ENCODE measurements at places on chromosomes 6 and 20.

GRCh38 chr6:73722318-73723060, 26.5 kb downstream of the CD109 start:
- DNase-seq = no peak

- no peak for DNase-seq
These were observed 273.0 kb upstream of the TAB2 start for GRCh38 chr6:149044528-149044927.

DNA sequence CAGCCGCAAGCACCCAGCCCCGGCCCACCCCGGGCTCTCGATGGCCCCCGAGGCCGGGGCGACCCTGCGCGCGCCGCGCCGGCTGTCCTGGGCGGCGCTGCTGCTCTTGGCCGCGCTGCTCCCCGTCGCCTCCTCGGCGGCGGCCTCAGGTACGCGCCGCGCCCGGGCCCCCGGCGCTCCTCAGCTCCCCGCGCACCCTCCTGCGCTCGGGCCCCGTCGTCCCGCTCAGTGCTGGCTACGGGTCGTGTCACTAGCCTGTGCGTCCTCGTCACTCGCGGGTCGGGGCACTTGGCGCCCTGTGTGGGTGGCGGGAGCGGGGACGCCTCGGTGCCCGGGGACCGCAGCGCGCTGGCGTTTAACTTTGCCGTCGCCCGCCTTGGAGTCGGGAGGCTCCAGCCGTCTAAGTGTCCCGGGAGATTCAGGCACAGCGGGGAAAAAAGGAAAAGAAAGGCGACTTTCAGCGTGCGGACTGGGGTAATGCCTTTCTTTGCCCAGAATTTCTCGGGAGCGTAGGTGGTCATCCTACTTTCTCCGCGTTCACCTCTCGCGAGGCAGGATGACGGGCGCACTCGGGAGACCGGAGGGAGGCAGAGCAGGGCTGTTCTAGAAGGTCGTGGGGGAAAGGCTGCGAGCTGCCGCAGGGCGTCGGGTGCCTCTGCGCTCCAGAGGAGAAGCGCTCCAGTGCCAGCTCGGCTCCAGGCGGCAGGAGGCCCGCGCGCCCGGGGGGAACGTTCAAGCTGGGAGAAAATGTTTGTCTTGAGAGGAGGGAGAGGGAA, 545 bp downstream of the FNDC1 start:
- peak; percentile 52 for DNase-seq

GRCh38 chr6:41427642-41428335, 92.4 kb downstream of the NCR2 start:
- DNase-seq = peak; percentile 68

DNA sequence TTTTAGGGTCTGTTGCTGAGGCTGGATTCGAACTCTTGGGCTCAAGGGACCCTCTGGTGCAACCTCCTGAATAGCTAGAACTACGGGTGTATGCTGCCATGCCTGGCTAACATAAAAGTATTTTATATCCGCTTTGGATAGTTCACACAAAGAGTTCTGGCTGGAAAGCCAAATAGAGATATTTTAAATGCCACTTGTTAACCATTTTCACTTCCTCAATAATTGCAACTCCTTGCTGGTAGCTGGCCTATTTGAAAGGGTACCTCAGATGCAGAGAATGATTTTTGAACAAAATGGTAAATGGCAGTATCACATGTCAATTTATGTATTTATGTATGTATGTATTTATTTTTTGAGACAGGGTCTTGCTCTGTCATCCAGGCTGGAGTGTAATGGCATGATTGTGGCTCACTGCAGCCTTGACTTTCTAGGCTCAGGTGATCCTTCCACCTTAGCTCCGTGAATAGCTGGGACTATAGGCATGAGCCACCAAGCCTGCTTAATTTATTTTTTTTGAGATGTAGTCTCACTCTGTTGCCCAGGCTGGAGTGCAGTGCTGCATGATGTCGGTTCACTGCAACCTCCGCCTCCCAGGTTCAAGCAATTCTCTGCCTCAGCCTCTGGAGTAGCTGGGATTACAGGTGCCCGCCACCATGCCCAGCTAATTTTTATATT, 12.9 kb upstream of the JARID2 start:
- no peak for DNase-seq

- no peak for DNase-seq
These were observed 30.7 kb upstream of the NANP start for GRCh38 chr20:25654487-25654886.

DNA sequence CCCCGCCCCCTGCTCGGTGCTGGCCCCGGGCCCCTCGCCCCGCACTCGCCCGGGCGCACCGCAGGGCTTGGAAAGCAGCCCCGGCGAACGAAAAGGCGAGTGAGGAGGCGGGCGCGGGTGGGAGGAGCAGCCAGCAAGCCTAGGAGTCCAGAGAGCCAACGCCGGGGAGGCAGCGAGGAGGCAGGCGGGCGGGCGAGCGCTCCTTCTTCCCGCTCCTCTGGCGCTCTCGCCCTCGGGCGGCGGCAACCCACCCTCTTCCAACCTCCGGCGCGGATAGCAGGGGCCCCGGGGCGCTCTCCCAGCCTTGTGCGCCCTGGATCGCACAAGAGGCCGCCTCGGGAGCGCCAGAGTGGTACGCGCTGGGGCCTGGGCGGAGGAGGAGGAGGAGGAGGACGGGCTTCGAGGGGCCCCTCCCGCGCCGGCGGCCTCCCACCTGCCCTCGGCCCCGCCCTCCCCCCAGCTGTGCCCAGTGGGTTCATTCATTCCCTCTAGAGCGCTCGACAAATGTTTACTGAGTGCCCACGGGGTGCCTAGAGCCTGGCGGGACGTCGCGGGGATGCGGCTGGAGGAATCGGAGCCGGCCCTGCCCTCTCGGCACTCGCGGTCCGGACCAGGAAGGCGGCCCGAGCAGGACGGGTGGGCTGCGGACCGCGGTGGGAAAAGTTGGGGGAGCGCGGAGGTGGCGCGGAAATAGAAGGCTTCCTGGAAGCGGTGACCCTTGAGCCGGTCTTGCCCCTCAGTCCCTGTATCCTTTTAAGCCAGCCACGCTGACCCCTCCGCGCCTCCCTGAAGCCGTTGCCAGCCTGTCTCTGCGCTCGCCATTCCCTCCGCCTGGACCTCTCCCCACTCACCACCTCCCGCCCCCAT, at the start of gene BMP7:
Gene BMP7, minus strand, starts transcription at position 351 of the 867 bp plus-strand sequence. CDS start 519 bp downstream, outside the sequence.
- no peak for DNase-seq

DNA sequence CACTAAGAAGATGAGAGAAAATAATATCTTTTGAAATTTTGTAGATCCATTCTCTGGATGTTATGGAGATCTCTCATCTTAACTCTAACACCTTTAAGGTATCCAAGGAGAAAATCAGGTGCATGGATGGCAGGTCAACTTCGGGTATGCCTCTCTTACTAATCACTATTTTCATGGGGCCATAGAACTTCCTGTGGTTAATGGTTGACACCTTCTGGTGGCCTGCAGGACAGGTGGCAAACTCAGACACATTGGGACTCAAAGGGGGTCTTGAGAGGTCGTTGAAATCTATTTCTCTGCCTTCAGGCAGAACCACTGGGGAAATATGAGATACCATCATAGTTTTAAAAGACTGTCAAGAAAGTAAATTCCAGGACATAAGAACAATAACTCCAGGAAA, 76.5 kb downstream of the ADAT2 start:
- no peak for DNase-seq

DNA sequence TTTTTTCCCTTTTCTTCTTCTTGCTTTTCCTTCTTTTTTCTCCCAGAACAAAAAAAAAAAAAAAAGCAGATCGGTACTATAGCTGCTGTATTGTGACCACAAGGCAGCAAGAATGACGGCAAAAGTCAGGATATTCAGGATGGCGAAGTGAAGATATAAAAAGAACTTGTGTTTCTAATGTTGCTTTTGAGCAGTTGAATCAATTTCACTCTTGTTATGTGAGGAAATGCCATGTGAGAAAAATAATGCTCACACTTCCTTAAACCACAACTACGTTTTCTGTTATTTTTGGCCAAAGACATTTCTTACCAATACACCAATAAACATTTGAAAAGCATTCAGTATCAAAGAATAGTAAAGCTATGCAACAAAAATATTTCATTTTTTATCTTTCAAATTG, 510.5 kb downstream of the HACE1 start:
- no peak for DNase-seq

DNA sequence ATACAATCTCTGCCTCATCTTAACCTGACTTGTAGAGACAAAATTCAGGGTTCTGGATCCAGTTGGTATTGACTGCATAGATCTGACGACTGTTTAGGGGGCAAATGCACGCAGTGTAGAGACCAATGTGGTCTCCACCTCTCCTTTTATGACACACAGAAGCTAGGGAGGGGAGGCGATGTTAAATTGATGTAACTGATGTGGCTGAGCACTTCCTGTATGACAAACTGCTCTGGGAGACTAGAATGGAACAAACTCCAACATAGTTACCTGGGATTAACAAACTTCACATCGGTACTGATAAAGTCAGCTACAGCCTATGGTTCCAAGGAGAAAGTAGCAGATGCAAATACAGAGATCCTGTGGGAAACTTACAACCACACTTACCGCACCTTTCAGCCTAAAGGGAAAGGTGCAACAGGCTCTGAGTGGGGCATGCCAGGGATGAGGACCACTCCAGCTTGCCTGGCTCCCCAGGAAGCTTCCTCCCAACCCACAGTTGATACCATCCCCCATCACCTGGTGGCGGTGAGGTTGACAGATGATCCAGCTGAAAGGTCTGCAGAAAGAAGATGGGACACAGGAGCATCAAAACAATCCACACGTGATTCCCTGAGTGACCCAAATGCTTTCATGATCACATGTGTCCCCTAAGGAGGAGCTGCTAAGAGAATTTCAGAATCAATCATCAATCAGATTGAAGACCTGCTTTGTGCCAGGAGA, 60.6 kb upstream of the MRPS10 start:
- DNase-seq = no peak

GRCh38 chr6:94196891-94197290, 777.5 kb upstream of the EPHA7 start:
- DNase-seq = no peak

DNA sequence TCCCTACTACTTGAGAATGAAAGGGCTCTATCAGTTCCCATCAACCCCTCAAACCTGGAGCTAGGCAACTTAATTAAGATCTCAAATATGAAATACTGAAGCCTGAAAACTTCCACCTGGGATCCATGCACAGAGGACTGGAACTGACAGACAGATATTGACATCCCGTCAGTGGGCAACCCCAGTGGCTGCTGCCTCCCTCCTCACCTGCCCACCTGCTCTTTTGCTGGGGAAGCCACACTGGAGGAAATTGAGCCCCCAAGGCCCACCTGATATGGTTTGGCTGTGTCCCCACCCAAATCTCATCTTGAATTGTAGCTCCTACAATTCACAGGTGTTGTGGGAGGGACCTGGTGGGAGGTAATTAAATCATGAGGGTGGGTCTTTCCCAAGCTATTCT, 192.8 kb downstream of the LRFN2 start:
- DNase-seq = no peak

- DNase-seq = peak; percentile 65
These were observed 100.7 kb downstream of the NOL4L start for GRCh38 chr20:32484225-32484957.

GRCh38 chr20:5044075-5044620, 42.8 kb upstream of the SLC23A2 start:
- no peak for DNase-seq

- DNase-seq = peak; percentile 77
These were observed 9.4 kb downstream of the SERPINB6 start for GRCh38 chr6:2962004-2962403.

GRCh38 chr6:148711833-148712654, 34.8 kb upstream of the UST start:
- DNase-seq = no peak

DNA sequence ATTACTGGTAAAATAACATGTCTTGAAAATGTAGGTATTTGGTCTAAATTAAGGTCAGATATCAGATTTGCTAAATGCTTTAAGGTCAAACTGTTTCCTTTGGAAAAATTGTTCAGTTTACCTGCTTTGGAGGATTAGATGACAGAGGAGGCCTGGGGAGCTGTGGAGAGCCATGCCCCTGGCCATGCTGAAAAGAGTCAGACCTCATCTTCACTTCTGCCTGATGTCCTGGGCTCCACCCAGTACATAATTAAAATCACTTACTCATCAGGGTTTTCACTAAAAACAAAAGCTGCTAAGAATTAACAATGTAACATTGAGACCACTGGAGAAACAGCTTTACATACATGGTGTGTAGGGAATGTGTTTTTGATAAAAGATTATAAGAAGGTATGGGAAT, 60.8 kb upstream of the UNC93A start:
- no peak for DNase-seq

DNA sequence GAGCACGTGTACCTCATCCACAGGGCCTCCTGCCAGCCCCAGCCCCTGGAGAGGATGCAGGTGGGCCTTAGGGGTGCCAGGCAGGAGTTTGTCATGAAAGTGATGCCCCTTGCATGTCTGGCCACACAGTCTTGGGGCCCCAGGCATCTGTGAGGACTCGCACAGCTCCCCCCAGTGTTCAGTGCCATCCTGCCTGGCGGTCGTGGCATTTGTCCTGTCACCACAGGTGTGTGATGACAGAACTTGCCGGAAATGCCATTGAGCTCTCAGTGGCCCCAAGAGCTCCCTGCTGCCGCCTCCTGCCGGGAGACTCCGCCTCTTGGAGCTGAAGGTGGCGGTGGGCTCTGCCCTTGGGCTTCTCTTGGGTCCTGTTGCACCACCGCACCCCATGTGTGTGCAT, 30.6 kb upstream of the ADRM1 start:
- DNase-seq = no peak

GRCh38 chr6:65501045-65501444, 206.0 kb downstream of the EYS start:
- DNase-seq = no peak

- DNase-seq = no peak
These were observed 538 bp upstream of the ENPP1 start for GRCh38 chr6:131807321-131807643.

- no peak for DNase-seq
These were observed 13.9 kb downstream of the FOXO3 start for GRCh38 chr6:108574457-108575141.

GRCh38 chr20:59589086-59589684, 15.2 kb upstream of the PHACTR3 start:
- no peak for DNase-seq

DNA sequence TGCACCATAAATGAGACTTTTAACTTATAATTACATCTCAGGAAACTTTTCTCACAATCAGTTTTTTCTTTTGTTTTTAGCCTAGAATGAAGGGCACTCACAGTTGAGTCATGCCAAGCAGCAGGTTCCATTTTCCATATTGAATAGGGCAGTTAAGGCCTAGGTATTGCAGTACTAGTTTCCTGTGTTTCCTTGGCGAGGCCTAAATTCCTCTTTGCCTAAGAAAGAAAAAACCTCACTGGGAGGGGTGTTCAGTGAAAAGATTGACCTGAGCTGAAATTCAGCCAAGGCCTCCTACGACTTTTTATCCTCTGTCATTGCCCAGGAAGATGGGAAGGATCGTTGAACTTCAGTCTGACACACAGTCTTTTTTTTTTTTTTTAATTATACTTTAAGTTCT, 85.5 kb downstream of the IMPG1 start:
- DNase-seq = no peak

All from lower lobe of right lung (tissue), 2 donors.